Mononuclear cell (primary cell): ENCODE measurements at places on chromosomes 3 and 15. TPM values are rescaled to one million over a fixed set of nuclear protein-coding genes. Genes with fewer than 3 reads are reported as not detected.

The CYP1A2 gene
- total RNA-seq, result not detected

The TRIM59 gene
- total RNA-seq, result 21.0 TPM

The CPNE9 gene
- not detected for total RNA-seq

The CFAP44 gene
- total RNA-seq, result 5.8 TPM

The TMCO5A gene
- 0.10 TPM for total RNA-seq
